ENCODE measurements at places on chromosomes 4 and X. TPM values are rescaled to one million over a fixed set of nuclear protein-coding genes. Genes with fewer than 3 reads are reported as not detected.

DNA sequence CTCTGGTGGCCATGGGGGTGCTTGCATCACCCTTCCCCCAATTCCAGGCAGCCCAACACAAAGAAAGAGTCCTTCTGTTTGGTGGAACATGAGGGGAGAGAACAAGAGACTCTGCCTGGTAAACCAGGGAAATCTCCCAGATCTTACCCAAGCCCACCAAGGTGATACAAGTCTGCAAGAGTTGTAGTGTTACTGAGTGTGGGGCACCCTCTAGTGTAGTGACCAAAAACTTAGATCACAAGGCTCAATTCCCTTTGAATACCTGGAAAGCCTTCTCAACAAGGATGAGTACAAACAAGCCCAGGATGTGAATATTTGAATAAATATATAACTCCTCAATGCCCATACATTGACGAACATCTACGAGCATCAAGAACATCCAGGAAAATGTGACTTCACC is 64.7 kb downstream of the IL13RA2 start:
- DNase-seq, result no peak

- DNase-seq, result no peak
These were observed 22.5 kb downstream of the LRRC66 start for GRCh38 chr4:51997647-51998046.

- no peak for DNase-seq
These were observed 259.8 kb downstream of the QDPR start for GRCh38 chr4:17252131-17252530.

DNA sequence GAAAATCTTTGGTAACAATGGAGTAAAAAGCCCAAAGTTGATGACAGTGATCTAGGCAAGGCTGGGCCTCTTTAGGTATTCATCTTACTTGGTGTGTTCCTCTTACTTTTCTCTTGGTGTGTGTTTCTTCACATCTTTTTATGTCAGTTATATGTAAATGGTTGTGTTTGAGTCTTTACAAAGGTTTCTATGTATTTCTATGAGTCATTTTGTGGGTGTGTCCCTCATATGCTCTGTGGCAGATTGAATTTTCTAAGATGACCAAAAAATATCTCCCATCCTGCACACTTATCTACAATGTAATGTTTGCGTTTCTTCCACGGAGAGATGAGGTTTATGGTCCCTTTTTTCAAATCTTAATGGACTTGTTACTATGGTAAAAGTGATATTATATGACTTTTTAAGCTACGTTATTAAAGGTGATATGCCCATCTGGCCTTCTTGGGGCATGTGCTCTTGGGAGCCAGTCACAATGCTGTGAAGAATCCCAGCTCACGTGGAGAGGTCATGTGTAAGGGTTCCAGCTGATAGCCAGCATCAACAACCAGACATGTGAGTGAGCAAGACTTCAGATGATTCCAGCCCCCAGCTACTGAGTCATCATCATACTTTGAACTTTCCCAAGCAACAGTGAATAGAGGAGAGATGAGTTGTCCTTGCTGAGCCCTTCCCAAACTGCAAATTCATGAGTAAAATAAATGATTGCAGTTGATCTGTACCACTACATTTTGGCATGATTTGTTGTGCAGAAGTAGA is 126.9 kb downstream of the CBLL2 start:
- peak; percentile 35 for DNase-seq

DNA sequence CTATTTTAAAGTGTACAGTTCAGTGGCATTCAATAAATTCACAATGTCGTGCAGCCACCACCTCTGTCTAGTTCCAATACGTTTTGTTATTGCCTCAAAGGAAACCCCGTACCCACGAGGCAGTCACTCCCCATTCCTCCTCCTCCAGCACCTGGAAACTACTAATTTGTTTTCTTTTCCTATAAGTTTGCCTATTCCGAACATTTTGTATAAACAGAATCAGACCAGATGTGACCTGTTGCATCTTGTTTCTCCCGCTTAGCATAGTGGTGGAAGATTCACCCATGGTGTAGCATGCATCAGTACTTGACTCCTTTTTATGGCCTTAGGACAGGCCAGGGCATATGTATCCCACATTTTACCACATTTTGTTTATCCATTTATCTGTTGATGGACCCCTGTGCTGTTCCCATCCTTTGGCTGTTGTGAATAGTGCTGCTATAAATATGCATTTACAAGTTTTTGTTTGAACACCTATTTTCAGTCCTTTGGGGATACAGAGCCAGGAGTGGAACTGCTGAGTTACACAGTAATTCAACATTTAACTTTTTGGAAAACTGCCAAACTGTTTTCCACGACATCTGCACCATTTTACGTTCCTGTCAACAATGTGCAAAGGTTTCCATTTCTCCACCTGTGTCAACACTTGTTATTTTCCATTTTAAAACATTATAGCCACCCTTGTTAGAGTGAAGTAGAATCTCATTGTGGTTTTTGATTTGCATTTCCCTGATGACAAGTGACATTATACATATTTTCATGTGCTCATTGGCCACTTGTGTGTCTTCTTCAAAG is 57.8 kb upstream of the STX18 start:
- no peak for DNase-seq

GRCh38 chr4:18419780-18420179 is 398.2 kb upstream of the LCORL start:
- no peak for DNase-seq

The MAMLD1 gene
- total RNA-seq, result 1.7 TPM

The UGT8 gene
- total RNA-seq, result 2.2 TPM

The PDLIM3 gene
- total RNA-seq, result 0.22 TPM

DNA sequence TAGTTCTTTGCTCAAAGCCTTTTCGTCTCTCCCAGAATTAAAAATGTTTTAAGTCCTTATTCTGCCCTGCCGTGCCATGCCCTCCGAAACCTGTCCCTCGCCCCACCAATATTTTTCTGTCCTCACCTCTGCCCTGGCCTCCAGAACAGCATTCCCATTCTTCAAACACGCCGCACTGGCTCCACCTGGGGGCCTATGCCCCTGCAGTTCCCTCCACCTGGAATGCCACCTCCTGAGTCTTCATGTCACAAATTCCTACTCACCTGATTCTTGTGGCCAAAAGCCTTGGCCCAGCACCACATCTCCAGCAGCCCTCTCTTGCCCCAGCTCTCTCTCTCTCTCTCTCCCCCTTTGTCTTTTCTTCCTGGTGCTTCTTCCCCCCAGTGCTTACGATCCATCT is 91.6 kb downstream of the APBB2 start:
- no peak for DNase-seq

GRCh38 chrX:43589735-43590134 is 66.4 kb upstream of the MAOA start:
- peak; percentile 85 for DNase-seq

- peak; percentile 62 for DNase-seq
These were observed 78.1 kb downstream of the BMP15 start for GRCh38 chrX:50988649-50989048.

- no peak for DNase-seq
These were observed 313.0 kb downstream of the DCTD start for GRCh38 chr4:182604161-182604622.

GRCh38 chr4:48594180-48594579 is 104.1 kb downstream of the ZAR1 start:
- no peak for DNase-seq

DNA sequence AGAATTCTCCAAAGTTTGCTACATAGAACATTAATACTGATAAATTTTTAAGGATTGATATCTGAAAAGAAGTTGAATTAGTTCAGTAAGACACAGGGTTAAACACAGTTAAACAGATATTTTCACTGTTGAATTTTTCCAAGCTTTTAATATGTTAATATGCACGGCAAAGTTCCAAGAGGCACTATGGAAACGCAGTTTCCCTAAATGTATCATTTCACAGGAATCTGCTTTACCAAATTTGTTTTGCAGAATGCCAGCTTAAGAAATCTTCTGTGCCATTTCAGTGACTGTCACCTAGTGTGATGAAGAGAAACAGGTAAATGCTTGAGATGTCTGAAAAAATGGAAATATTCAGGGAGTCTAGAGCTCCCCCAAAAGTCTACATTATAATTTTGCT is 395.9 kb upstream of the GRIA3 start:
- no peak for DNase-seq

The P2RY4 gene
- 0.20 TPM for total RNA-seq

The UGT2B17 gene
- not detected for total RNA-seq

- DNase-seq, result peak; percentile 89
These were observed 52.2 kb downstream of the NALF2 start for GRCh38 chrX:69556060-69557011.

- DNase-seq, result no peak
These were observed 1702.3 kb downstream of the STIM2 start for GRCh38 chr4:28562913-28563312.

DNA sequence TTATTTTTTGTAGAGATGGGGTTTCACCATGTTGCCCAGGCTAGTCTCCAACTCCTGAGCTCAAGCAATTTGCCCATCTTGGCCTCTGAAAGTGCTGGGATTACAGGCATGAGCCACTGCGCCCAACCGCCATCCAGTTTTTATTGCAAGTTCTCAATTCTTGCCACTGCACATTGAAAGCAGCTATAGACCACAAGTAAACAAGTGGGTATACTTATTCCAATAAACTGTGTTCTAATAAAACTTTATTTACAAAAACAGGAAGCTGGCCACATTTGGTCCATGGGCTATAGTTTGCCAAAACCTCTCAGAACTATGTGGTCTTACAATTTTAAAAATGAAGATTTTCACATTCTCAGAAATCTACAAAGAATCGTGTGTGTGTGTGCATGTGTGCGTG is 313.6 kb upstream of the RASGEF1B start:
- DNase-seq, result no peak

- DNase-seq, result no peak
These were observed 19.9 kb downstream of the RPS6KA6 start for GRCh38 chrX:84168095-84168494.

DNA sequence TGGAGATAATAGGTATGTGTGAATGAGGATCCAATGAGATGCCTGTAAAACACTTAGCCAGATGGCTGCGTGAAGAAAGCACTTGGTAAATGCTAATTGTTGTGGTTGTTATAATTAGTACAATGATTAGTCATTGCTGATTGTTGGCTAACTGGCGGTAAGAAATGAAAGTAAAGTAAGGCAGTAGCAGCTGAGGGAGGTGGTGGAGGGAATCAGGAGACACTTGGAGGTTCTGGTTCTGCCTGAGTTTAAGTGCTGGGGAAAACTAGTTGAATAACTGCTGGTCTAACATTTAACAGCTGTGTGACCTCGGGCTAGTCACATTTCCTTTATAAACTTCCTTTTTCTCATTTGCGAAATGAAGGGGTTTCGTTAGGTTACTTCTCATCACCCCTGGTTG is 30.9 kb downstream of the CD38 start:
- no peak for DNase-seq

All from MCF 10A (cell line).